ENCODE measurements at places on chromosomes 4 and X.
A peak's percentile ranks its signal among the peaks of the same experiment; 100 is the strongest.

DNA sequence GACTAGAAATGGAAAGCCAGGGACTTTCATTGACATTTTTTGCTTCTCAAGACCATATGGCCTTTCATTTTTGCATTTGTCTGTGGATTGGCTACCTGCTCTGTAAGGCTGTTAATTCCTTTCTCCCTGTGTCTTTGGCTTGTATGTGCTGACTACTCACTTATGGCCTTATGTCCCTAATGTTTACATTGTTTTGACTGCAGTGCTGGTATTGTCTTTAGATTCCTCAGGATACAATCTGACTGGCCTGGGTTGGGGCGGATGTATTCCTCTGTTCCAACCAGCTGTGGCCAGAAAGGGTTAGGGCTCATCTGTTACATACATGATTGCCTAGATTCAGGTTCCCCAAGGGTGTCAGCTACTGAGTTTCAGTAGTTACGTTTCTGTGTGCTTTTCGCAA is 108.1 kb downstream of the RAPGEF2 start:
- DNase-seq = no peak

DNA sequence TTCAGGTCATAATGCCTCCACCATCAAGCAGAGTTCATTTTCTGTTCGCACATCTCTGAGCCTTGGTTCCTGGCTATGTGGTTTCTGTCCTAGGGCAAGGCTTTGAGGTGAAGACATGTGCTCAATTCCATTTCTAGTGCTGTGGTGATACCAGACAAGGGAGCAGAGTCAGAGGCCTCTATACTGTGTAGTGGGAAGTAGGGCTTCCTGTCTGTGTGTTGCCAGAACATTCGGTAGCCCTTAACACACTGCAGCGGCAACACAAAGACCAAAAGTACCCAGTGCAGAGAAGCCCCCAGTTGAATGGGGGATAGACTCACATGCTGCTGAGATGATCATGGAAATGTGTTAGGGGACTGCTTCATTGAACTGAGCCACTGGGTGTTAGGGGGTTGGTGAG is 56.4 kb downstream of the STARD8 start:
- DNase-seq = no peak

DNA sequence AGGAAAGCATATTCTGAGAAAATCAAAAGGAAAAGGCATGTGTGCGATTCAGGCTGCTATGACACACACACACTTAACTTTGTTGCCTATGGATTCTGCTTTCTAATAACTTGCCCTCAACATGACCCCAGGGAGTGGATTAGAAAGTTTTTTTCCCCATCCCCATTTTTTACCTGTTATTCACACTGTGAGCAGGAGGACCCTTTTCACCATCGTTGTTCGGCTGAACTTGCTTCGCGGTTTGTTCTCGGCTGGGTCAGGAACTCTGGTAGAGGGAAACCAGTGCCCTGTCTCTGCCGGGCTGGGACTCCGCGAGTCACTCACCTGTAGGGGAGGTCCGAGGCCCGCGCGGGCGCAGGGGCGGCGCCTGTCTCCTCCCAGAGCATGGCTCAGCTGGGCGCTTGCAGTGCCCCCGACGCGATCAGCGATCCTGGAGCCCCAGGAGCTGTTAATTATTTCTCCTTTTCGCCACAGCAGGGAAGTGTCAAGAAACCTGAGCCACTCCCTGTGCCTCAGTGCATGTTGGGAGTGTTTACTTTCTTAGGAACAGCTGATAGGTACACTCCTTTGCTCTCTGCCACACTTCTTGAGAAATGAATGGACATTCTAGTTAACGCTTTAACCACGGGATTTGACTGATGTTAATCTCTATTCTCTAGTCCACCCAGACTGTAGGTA is at the start of gene RASSF6:
TSS of gene RASSF6 (minus strand) at position 322 of the 678 bp plus-strand sequence. CDS start 8,641 bp downstream, outside the sequence.
- peak; percentile 22 for DNase-seq

- DNase-seq = no peak
These were observed 198.8 kb upstream of the BMP3 start for GRCh38 chr4:80831383-80832361.

- no peak for DNase-seq
These were observed 12.8 kb downstream of the SCD5 start for GRCh38 chr4:82785611-82786400.

DNA sequence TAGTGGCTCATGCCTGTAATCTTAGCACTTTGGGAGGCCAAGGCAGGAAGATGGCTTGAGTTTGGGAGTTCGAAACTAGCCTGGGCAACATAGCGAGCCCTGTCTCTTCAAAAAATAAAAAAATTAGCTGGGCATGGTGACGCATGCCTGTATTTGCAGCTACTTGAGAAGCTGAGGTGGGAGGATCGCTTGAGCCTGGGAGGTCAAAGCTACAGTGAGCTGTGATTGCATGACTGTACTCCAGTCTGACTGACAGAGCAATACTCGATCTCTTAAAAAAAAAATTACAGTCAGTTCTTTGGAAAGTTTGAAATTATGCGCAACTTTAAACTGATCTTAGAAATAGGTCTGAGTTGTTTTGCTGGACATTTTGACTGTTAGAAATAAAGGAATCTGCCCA is 55.8 kb downstream of the DOCK11 start:
- no peak for DNase-seq

- DNase-seq = no peak
These were observed 16.8 kb upstream of the HSD17B13 start for GRCh38 chr4:87339440-87339839.

- DNase-seq = no peak
These were observed 5.8 kb downstream of the CCKAR start for GRCh38 chr4:26484516-26484915.
